Putamen (tissue), 1 donor: ENCODE measurements at places on chromosomes 12 and 14.
A peak's percentile ranks its signal among the peaks of the same experiment; 100 is the strongest.

GRCh38 chr12:81146228-81147225 is 68.6 kb downstream of the ACSS3 start:
- DNase-seq, result no peak

- DNase-seq, result no peak
Observed at GRCh38 chr14:105085766-105086165, 20.5 kb upstream of the GPR132 start.

- no peak for DNase-seq
Observed at GRCh38 chr12:101854747-101855146, 22.6 kb upstream of the DRAM1 start.

GRCh38 chr12:131975228-131975627 is 25.5 kb downstream of the EP400 start:
- no peak for DNase-seq

GRCh38 chr12:3492793-3493042 is 1.7 kb downstream of the PRMT8 start:
- no peak for DNase-seq

DNA sequence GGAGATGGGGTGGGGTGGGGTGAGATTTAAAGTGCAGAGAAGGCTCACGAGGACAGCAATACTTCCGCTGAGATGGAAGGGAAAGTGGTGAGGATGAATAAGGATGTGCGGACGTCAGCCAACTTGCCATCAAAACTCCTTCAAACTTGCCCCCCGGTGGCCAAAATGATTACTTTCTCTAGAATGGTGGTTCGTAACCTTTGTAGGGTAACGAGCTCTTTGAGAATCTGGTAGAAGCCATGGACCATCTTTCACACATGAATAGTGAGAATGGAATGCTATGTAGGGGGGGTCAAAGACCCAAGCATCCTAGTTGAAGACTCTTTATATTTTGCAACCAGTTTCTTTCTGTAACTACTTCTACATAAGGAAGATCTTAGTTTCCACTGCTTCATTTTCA is 245.9 kb upstream of the DDHD1 start:
- DNase-seq, result no peak

GRCh38 chr12:114371250-114371649 is 34.7 kb downstream of the TBX5 start:
- DNase-seq, result peak; percentile 82

DNA sequence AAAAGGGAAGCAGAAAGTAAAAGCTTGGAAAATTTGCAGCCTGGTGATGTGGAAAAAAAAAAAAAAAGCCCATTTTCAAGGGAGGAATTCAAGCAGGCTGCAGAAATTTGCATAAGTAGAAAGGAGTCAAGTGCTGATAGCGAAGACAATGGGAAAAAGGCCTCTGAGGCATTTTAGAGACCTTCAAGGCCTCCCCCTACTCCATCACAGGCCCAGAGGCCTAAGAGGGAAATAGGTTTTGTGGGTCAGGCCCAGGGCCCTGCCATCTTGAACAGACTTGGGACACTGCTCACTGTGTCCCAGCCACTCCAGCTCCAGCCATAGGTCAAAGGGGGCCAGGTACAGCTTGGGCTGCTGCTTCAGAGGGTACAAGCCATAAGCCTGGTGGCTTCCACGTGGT is 13.8 kb upstream of the PRKD1 start:
- no peak for DNase-seq

GRCh38 chr12:23352670-23353069 is 596.8 kb downstream of the SOX5 start:
- no peak for DNase-seq

DNA sequence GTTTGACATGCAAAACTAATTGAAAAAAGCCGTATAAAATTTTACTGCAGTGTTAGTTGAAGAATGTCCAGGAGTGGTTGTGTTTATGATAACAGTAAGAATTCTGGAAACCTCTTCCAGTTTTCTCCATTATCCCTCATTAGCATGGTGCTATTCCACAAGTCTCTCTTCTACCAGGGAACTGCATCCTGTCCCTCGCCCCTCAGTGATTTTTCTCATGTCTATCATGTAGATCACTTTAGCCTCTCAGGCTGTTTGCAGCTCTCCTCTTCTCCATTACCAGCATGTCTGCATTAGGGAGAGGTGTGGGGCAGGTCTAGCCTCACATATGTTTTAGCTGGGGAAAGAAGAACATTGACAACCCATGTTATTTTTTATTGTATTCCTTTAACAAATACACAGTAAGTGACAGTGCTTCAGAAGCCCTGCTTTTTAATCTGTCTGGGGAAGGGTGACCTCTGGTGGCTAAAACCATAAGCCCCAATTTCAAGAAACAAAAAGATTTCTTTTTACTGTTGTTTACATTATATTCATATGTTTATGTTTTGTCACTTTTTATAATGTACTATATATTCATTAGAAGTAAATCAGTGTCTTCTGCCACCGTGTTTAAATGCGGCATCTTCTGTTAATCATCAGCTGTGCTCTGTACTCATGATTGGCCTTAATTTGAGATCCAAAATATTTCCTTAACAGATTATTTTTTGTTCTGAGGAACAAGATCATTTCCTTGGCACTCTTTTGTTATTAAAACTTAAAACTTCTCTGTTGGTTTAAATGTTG is 70.7 kb downstream of the RASSF8 start:
- peak; percentile 52 for DNase-seq
